ENCODE measurements at places on chromosomes 6 and 20.

DNA sequence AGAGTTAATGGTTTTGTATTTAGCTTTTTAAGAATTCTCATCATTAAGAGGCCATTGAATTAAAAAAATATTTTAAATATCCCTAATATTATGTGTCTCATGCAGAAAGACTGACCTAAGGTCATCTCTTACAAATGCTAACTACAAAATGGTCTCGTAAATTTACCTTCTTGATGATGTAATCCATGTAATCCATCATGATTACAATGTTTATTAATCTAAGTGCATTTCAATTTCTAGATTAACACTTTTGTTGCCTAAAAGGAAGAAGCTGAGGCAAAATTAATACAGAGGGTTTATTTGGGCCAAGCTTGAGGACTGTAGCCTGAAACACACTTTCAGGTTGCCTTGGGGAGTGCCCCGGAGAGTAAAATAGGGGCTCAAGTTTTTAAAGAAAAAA, 18.4 kb downstream of the DUSP22 start:
- no peak for DNase-seq

GRCh38 chr6:83696674-83697073, 12.2 kb downstream of the SNAP91 start:
- DNase-seq: no peak

- DNase-seq: peak; percentile 31
Measured at GRCh38 chr6:33018904-33019303, 9.5 kb upstream of the HLA-DOA start.

DNA sequence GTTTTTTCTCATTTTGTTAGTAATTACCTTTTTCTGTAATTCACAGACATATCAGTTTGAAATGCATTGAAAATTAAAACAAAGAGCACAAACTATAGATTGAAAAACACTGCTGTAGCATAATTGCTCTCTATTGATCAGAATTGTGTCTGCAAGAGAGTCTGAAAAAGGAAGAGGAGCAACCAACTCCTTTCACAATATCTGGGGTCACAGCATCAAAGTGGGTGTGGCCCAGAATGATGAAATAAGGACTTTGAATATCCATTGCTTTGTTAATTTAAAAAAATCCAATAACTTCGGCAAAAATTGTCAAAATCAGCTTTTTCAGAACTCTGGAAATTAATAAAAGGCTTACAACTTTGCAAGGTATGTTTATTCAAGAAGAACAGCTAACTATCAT, 99.2 kb downstream of the MYLK4 start:
- DNase-seq: no peak
